Activated CD4-positive, alpha-beta T cell treated with anti-CD3 and anti-CD28 coated beads, Interleukin-2, amount 10 ng/mL, durations not matched to agents 7 days and 5 days (primary cell): ENCODE measurements at places on chromosomes 1 and 21.

GRCh38 chr1:61104220-61104671 lies 21.9 kb downstream of the NFIA start:
- H3K4me3 ChIP-seq: no peak overlapping the region
- no peaks in the 10 kb centered on the region for H3K36me3 ChIP-seq
- H3K27me3 ChIP-seq: no peaks in the 10 kb centered on the region
- no peaks in the 10 kb centered on the region for H3K4me1 ChIP-seq
- DNase-seq: no peak

- H3K4me1 ChIP-seq: no peaks in the 10 kb centered on the region
- H3K27ac ChIP-seq: no peak overlapping the region
- H3K4me3 ChIP-seq: no peak overlapping the region
- no peaks in the 10 kb centered on the region for H3K27me3 ChIP-seq
- no peaks in the 10 kb centered on the region for H3K36me3 ChIP-seq
Observed at GRCh38 chr1:107883562-107883961, 81.4 kb downstream of the VAV3 start.

DNA sequence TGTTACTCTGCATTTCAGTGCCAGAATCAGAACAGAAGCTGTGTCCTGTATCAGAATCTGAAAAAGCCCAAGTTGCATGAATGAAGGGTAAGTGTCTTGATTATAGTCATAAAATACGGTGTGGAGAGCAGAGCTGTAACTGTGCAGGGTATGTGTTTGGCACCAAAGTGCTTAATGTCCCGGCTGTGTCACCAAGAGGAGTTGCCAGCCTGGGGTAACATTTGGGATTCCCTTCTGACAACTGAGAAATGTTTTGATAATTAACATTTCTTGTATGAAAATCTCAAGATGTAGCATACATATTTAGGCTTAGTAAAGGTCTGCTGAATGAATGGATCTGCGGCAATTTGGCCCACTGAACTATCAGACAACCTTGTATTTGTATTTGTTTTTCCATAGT lies 33.3 kb downstream of the AKNAD1 start:
- H3K27me3 ChIP-seq: peaks cover 7% of the 10 kb centered on the region
- DNase-seq: no peak
- H3K27ac ChIP-seq: no peak overlapping the region
- H3K4me3 ChIP-seq: no peak overlapping the region
- H3K36me3 ChIP-seq: no peaks in the 10 kb centered on the region

DNA sequence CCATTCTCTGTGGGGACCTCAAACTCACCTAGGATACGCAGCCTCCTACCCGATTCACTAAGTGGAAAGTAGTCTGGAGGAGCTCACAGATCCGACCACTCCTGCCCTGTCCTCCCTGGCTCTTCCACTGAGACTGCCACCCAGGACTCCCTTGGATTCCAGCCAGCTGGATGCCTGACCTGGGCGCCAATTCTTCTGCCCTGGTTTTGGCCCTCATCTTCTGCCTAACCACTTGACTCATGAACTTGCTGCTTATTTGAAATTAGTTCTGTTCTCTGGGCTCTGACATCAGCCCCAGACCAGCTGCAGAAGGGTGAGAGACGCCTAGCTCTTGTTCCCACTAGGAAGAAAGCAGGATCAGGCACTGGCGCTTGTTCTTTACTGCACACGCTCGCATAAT lies 48.9 kb downstream of the SLC35D1 start:
- DNase-seq: no peak
- no peak overlapping the region for H3K27ac ChIP-seq
- H3K36me3 ChIP-seq: peaks cover 30% of the 10 kb centered on the region
- no peak overlapping the region for H3K4me3 ChIP-seq

- no peak overlapping the region for H3K4me3 ChIP-seq
- peaks cover 7% of the 10 kb centered on the region for H3K27me3 ChIP-seq
- H3K36me3 ChIP-seq: no peaks in the 10 kb centered on the region
- H3K27ac ChIP-seq: no peak overlapping the region
- peaks cover 21% of the 10 kb centered on the region for H3K4me1 ChIP-seq
Observed at GRCh38 chr1:31749785-31750735, 14.1 kb downstream of the ADGRB2 start.
